ENCODE measurements at places on chromosomes 1 and 21. TPM values are rescaled to one million over a fixed set of nuclear protein-coding genes. Genes with fewer than 3 reads are reported as not detected.

Gene PLA2G2F
- total RNA-seq = not detected

Gene FAM151A
- total RNA-seq = not detected

Gene DDX20
- total RNA-seq = 17.2 TPM

Gene ENTREP3
- 7.7 TPM for total RNA-seq

Gene RNF223
- total RNA-seq = not detected

Gene TMEM35B
- 13.0 TPM for total RNA-seq

Gene AMY1A
- not detected for total RNA-seq

Gene FMN2
- total RNA-seq = not detected

Gene PGLYRP4
- not detected for total RNA-seq

Gene SPRR2E
- not detected for total RNA-seq

Gene COL18A1
- 95.8 TPM for total RNA-seq

Gene PODN
- total RNA-seq = not detected

Gene PAX7
- total RNA-seq = not detected

Gene TMEM50B
- 20.3 TPM for total RNA-seq

Gene TSEN15
- total RNA-seq = 46.1 TPM

Gene PADI4
- total RNA-seq = not detected

Gene IFFO2
- total RNA-seq = 16.7 TPM

Gene CRYBG2
- not detected for total RNA-seq

Gene SPSB1
- 19.3 TPM for total RNA-seq

Gene C21orf91
- 25.3 TPM for total RNA-seq

Gene TEX38
- not detected for total RNA-seq

Gene SLC45A3
- total RNA-seq = 1.8 TPM

Gene ELF3
- under 0.01 TPM for total RNA-seq

Gene NTNG1
- total RNA-seq = 1.3 TPM

Gene INKA2
- 0.34 TPM for total RNA-seq

Gene TMOD4
- not detected for total RNA-seq

Gene NRAS
- total RNA-seq = 46.5 TPM

Gene ACTL8
- total RNA-seq = under 0.01 TPM

Gene GPR37L1
- not detected for total RNA-seq

Gene FCRL1
- not detected for total RNA-seq

Gene CRYAA
- not detected for total RNA-seq

Gene GCSAML
- total RNA-seq = under 0.01 TPM

Gene PINK1
- total RNA-seq = 56.3 TPM

Gene MMP23B
- under 0.01 TPM for total RNA-seq

Gene FBXO2
- total RNA-seq = 3.0 TPM

Gene FAM72B
- 3.4 TPM for total RNA-seq

Gene OR2L3
- not detected for total RNA-seq

Gene GOLT1A
- total RNA-seq = not detected

Gene KRTAP12-1
- not detected for total RNA-seq

Gene SV2A
- 3.1 TPM for total RNA-seq

Gene TLCD4
- total RNA-seq = 6.0 TPM

Gene TNNI3K
- total RNA-seq = under 0.01 TPM

Gene SYNC
- total RNA-seq = 35.3 TPM

Gene DNAJC28
- total RNA-seq = 4.7 TPM

Gene DONSON
- 22.4 TPM for total RNA-seq

Gene NEGR1
- 1.8 TPM for total RNA-seq

Gene ZMYND12
- total RNA-seq = 4.0 TPM

Gene SLC44A3
- total RNA-seq = 3.7 TPM

Gene APOBEC4
- total RNA-seq = not detected

Gene DYNLT4
- total RNA-seq = not detected

Gene DHDDS
- 50.2 TPM for total RNA-seq

Gene CELA2B
- not detected for total RNA-seq
